ENCODE measurements at places on chromosomes 6 and 20.

GRCh38 chr6:167858842-167859664 lies 32.3 kb downstream of the AFDN start:
- peak; percentile 72 for DNase-seq

DNA sequence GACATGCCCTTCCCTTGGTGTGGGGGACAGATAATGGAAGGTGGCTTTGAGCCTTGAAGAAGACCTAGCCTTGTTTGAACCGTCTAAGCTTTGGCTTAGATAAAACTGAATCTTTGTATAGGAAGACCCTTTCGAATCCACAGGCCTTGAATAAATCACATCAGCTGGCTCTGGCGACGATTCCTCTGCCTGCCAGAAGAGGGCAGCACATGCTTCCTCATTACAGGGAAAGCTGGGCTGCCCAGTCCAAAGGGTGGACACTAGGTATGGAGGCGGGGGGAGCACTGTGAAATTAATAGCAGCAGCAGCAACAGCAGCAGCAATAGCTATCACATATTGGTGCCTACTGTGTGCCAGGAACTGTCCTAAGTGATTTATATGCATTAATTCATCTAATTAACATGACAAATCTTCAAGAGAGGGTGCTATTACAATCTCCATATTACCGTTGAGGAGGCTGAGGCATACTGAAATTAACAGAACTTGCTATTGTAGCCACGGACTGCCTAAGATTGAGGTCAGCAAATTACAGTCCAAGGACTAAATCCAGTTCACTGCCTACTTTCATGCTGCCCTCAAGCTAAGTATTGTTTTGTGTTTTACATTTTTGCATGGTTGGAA lies 85.1 kb downstream of the CLIC5 start:
- DNase-seq, result peak; percentile 54

- DNase-seq, result peak; percentile 58
Measured at GRCh38 chr6:20092071-20092566, 120.2 kb downstream of the MBOAT1 start.

- DNase-seq, result no peak
Measured at GRCh38 chr6:109087661-109088264, 6.9 kb downstream of the SESN1 start.

DNA sequence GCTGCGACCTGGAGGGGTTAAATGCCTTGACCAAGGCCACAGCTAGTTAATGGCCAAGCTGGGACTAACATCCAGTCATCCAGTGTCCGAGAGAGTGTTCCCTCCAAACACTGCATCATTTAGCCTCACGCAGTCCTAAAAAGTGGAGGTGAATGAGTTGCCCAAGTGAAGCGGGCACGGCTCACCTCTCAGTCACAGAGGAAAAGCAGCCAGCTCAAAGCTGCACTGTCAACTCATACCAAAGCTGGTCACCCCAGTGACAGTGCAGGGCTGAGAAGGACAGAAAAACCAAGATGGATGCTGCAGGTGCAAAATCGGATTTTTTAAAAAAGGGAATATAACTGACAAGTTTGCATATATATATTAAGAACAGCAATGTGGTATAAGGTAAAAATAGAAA lies 168.5 kb downstream of the SYNDIG1 start:
- DNase-seq, result no peak

- DNase-seq, result no peak
Measured at GRCh38 chr20:35887393-35888064, 66.8 kb downstream of the SCAND1 start.

DNA sequence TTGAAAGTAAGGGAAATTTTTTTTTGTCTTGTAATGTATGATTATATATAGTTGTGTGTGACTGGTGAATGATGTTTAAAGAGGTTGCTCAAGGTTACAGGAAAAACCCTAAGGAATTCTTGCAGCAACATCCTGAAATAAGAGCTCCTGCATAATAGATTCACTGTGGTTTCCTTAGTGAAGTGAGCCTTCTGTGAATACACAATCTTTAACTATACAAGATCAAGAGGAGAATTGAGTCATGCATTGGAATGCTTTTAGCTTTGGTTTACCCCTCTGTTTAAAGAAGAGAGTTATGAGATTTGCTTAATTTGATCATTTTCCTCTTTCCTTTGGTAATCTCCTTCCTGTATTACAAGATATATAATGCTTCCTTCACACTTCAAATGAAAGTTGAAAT lies 141.6 kb upstream of the EYA4 start:
- DNase-seq, result peak; percentile 86

GRCh38 chr20:32524829-32525501 lies 60.2 kb downstream of the NOL4L start:
- DNase-seq, result peak; percentile 36

GRCh38 chr20:20292472-20292871 lies 75.4 kb upstream of the INSM1 start:
- DNase-seq, result no peak

GRCh38 chr6:151722342-151722741 lies 85.1 kb upstream of the ESR1 start:
- DNase-seq, result no peak

GRCh38 chr6:166955121-166955864 lies 1.1 kb downstream of the RNASET2 start:
- DNase-seq, result no peak

DNA sequence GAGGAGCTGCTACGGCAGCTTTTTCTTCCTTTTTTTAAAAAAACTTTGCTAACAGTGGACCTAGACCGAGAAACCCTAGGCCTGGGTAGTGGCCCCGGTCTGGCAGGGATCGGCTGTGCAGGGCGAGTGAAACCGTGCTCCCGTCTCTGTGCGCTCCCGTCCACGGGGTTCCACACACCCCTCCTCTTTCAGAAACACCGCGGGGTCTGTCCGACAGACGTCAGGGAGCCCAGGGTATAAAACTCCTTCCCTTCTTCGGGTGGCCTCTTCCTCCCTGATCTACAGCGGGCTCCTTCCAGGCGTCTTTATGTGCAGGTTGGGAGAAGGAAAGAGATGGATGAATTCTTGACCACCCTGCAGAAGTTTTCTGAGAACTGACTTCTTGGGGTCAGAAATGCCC lies 27.1 kb upstream of the SMOC2 start:
- DNase-seq, result no peak

DNA sequence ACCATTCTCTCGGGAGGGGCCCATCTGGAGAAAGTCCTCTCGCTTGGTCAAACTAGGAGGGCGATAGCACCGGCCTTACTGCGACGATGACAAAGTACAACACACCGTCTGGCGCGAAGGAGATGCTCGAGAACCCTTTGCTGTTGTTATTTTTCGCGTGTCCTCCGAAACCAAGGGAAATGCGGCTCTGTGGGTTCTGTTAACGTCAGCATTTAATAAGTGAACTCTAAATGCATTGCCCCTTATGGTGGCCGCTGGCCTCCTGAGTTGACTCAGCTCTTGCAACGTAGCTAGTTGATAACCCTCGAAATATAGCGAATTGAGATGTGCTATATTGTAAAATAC lies 577 bp upstream of the SCAND1 start:
- DNase-seq, result peak; percentile 51

DNA sequence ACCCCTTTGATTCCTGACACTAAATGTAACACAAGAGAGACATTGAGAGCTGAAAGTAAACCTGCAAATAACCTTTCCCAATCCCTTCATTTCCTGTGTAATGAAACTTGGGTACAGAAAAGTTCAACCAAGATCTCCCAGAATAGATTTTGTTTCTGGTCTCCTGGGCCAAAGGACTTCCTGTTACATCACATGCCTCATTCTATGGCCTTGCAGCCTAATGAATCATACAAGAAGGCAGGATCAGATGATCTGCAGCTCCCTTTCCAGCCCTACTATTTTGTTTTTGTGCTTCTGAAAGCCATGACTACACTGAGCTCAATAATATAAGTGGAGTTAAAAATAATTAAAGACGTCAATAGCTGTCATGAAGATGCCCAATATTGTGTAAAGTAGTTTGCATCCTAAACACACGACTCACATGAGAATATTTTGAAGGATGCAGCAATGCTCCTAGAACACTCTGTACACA lies 73.4 kb upstream of the NOX3 start:
- peak; percentile 88 for DNase-seq

DNA sequence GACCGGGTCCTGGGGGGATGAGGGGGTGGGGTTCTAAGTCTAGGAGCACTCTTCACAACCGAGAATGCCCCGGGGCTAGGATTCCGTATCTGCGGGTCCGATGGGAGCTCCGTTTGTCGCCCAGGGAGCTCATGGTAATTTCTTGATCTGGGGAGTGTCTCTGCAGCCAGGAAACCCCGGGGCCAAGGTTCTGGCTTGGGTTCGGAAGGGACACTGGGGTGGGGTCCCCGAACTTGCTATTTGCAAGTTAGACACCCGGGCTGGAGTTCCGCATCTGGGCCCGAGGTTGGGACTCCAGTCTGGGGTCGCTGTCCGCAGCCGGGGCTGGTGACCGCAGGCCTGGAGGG lies 397 bp downstream of the PEDS1 start:
- DNase-seq, result no peak

DNA sequence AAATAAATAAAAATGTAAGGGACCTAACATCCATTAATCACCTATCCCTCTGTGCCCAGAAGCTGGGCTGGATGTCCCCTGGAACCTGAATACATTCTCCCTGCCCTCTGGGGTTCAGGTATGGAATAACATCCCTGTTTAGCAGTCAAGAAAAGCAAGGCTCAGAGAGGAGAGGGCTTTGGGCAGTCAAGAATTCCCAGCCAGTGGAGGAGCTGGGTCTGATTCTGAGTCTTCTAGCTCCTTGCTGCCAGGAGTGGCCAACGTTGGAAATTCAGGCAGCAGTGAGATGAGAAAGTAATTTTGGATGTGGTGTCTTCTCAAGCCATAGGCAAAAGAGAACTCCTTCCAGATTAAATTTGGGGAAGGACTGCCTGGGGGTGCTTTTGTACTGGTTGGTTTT lies 42.6 kb upstream of the ZNFX1 start:
- peak; percentile 55 for DNase-seq

DNA sequence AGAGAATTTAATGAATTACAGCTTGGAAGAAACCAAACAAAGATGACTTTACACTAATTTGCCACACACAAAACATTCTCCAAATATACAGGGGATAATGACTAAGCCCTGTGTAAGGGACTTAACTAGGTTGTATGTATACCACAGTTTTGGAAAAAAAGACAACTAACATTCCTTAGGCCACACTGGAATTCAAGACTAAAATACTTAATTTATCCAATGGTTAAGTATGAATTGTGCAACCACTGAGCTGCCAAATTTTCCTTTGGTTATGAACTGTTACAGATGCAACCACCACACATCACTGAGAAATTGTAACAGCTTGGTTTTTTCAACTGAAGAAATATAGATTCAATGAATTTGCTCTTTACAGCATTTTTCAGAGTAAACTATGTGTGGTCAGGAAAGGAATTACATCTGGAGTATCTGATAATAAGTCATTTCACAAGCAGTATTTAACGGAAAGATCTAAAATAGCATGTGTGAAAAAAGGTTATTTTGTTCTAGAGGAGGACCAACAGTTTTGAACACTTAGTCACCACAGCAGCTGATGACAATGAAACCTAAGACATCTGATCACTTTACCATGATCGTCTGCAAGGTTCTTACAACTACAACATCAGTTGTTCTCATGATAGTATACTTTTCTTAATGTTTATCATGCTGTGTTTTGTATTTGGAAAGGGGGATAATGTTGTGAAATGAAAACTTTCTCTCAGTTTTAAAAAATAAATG lies 318.8 kb downstream of the BCKDHB start:
- DNase-seq, result peak; percentile 92

Measured in amniotic epithelial cell (primary cell).